ENCODE measurements at places on chromosomes 7 and 10.

GRCh38 chr10:75663947-75664664 lies 232.7 kb downstream of the LRMDA start:
- DNase-seq, result no peak

- no peak for DNase-seq
These were observed at the start of gene PON1 for GRCh38 chr7:95324431-95324830. Gene PON1, minus strand, starts transcription at chr7:95324532. Its CDS starts 57 bp downstream, at chr7:95324475.

DNA sequence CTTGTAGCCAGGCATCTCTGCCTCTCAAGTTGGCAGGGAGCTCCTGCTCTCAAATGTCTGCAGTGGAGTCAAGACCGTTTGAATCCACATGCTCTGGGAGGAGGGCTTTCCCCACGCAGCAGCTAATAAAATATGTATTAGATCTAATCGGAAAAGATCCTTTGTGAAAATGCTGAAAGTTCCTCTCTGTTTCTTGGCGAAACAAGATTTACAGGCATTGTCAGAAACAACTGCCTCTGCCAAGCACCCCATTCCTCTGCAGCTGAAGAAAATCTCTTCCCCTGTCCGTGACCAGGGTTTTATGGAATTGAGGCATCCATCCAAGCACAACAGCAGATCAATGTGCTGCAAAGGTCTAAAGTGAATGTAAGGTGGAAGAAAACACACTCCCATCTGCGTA lies 165.8 kb downstream of the TCERG1L start:
- no peak for DNase-seq

- DNase-seq, result no peak
These were observed 15.9 kb downstream of the VIPR2 start for GRCh38 chr7:159128767-159129166.

DNA sequence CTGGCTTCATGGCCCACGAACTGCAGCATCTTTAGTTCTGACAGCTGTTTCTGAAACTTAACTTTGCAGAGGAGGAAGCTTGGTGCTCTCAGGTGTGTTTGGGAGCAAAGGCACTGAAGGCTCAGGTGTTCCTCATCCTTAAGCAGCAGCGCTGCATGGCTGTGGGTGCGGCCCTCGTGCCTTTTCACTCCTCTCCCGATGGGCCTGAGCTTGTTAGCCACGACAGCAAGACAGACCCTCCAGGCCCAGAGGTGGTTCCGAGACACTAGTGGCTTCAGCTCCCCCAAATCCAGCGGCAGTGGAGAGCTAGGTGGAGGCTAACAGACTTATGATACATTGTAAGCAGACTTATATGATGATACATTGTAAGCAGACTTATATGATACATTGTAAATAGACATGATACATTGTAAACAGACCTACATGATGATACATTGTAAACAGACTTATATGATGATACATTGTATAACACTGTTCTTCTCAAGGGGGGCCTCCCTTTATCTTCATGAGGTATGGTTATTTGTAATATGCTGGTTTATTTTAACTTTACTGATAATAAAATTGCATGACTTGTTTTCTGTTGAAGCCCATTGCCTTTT lies 14.1 kb downstream of the PFKP start:
- no peak for DNase-seq

DNA sequence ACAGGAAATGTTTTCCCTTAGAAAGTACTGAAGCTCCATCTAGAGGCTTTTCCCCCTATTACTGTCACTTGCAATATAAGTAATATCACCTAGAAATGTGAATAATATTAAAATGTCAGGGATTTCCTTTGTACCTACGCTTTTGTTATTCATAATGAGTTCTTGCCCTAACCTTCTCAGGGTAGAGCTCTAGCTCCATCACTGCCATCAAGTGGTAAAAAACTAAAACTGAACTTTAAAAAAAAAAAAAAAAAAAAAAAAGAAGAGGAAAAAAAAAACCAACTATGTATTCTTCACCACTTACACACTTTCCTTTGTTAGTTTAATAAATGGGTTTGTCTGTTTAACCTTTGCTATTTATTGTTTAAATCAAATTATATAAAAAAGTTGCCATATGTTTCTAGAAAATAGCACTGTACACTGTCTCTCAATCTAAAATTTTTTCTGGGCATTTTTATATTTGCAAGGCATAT lies 49.9 kb downstream of the DNAJC1 start:
- no peak for DNase-seq
